ENCODE measurements at places on chromosomes 6 and 20.

GRCh38 chr20:35837577-35838195 lies 65.9 kb downstream of the PHF20 start:
- DNase-seq: no peak

GRCh38 chr6:3209114-3210023 lies 18.1 kb downstream of the TUBB2B start:
- DNase-seq: peak; percentile 99

DNA sequence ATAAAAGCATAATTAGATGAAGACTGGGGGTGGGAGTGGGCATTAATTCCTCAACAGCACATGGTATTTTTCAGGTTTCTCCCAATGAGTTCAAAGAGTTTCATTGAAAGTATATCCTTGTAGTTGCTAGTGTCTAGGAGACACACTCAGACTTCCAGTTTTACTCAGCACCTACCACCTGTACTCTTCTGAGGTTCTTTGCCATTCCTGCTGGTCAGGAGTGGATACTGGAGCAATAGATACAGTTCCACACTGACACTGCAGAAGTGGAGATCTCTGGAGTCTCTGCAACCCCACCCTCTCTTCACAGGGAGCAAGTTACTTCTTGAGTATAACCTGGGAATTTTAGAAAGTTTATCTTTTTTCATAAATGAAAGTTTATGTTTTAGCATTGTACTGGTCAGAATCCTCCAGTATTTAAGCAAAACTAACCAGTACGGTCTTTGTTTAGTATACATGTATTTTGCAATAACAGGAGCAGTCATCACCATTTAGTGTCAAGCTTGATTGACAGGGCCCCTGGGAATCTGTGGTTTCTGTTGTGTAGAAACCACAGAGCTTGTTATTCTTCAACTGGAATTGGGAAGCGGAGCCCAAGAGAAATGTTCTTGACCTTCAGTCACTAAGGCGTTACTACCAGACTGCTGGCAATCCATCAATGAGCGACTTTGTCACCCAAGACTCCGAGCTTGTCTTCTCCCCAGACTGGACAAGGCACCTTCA lies 148.1 kb downstream of the ZDHHC14 start:
- no peak for DNase-seq

- DNase-seq: no peak
Observed at GRCh38 chr20:8645326-8645725, 423.6 kb upstream of the PLCB4 start.

DNA sequence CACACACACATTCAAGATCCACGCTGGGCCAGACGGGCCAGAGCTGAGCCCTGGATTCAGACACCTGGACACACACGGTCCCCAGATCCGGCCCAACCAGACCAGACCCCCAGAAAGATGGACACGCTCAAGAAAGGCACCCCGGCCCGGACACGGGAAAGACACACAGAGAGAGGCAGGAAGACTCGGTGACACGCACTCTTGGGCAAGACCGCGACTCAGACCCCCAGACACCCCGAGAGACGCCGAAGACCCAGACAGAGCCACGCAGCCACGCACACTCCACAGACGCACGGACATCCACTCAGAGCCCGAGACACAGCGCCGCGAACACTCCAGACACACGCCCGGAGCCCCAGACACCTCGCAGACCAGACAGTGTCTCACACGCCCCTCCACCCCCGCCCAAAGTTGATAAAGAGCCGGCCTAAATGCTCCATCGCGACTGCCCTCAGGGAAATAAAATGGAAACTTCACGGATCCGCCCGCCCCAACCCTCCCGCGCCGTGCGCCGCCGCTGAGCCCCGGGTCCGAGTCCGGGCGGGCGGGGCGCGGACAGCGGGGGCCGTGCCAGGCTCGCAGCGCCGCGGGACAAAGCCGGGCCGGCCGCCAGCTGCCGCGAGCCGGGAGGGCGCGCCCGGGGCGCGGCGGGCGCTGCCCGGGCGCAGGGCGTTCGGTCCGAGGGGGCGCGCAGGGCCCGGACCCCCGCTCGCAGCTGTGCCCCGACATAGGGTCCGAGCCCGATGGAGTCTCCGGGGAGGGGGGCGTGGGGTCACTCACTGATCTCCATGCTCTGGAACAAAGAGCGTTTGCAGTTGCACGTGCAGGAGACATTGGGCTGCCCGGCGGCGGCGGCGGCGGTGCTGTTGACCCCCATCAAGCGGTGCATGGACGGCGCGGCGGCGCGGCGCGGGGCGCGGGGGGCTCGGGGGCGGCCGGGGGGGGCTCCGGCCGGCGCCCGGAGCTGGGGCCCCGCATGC lies 831 bp downstream of the PMEPA1 start:
- DNase-seq: no peak

Data from HFF-Myc (cell line).